Left lung (tissue), 14 donors: ENCODE measurements at places on chromosomes 11 and 22. TPM values are rescaled to one million over a fixed set of nuclear protein-coding genes. Genes with fewer than 3 reads are reported as not detected.

The FZD4 gene
- 25.2 TPM for polyA plus RNA-seq

The TMEM25 gene
- 25.8 TPM for polyA plus RNA-seq

- DNase-seq: no peak
Observed at GRCh38 chr11:102924851-102925380, 30.6 kb downstream of the MMP13 start.

GRCh38 chr11:1668911-1669473, 28.0 kb upstream of the KRTAP5-6 start:
- DNase-seq: no peak

- no peak for DNase-seq
Observed at GRCh38 chr11:15673408-15673831, 558.7 kb downstream of the INSC start.

GRCh38 chr11:12535321-12535720, 138.9 kb upstream of the TEAD1 start:
- no peak for DNase-seq

- no peak for DNase-seq
Observed at GRCh38 chr11:70502677-70503467, 104.5 kb downstream of the CTTN start.

- no peak for DNase-seq
Observed at GRCh38 chr11:83265331-83265730, 20.8 kb downstream of the CCDC90B start.

The TSGA10IP gene
- polyA plus RNA-seq: 0.27 TPM
